ENCODE measurements at places on chromosomes 7 and 10.
A peak's percentile ranks its signal among the peaks of the same experiment; 100 is the strongest.

GRCh38 chr10:75429159-75429827 is 2.1 kb upstream of the LRMDA start:
- DNase-seq = no peak

DNA sequence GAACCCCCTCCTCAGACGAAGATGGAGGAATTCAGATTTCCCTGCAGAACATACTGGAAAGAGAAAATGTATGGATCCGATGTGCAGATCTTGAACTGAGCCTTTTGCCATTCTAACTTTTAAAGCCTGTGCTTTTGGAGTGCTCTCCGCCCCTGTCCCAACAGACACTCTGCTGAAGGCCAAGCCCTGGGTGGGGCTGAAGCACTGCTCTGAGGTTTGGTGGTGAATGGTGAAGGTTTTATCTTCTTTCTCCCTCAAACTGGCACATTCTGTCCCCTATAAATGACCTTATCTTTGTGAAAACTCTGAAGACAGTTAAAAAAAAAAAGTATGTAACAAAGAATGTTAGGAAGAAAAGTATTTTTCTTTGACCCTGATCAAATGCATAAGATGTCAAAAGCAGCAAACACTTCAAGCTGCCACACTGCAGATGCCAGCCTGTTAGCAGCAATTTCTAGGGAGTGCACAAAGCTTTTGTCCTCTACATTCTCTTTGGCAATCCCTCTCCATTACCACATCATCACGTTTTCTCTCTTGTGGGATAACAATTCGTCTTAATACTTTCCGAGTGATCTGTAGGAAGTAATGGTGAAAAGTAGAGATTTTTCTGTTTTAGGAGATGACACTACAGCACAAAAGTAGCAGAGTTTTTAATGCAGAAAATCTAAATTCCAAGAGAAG is 137.3 kb upstream of the CCDC6 start:
- DNase-seq = no peak

DNA sequence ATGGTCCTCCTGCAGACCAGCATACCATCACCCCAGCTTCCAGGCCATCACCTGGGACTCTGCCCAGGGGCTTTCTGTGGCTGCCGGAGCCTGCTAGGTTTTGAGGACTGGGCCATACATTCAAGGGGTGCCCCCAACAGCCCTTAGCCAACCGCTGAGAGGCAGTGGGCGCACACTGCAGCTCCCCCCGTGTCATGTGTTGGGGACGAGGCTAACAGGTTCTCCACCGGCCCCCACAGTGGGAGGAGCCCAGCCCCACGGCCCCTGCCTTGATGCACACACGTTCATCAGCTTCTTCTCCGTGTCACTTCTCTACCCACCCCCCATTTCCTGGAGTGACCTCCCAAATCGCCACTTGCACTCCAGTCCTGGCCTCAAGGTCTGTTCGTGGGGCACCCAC is 543.2 kb upstream of the FOXK1 start:
- no peak for DNase-seq

- DNase-seq = no peak
Measured at GRCh38 chr7:135704698-135705097, 23.3 kb downstream of the SLC13A4 start.

DNA sequence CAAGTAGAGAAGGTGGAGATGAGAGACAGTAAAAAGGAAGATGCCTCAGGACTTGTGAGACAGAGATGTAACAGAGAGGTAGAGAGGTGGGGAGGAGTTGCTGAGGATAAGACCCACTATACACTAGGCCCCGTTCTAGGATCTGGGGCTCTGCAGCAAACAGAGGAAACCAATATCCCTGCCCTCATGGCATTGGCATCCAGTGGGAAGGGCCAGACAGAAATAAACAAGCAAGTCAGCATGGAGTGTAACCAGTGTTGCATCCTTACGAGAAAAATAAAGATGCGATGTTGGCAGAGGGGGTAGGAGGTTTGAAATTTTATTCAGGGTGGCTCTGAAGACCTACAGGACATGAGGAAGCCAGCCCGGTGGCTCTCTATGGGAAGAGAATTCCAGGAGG is 22.0 kb upstream of the EEPD1 start:
- DNase-seq = no peak

- no peak for DNase-seq
Measured at GRCh38 chr7:12731775-12732174, 44.3 kb downstream of the ARL4A start.

GRCh38 chr7:132410861-132411541 is 165.3 kb downstream of the PLXNA4 start:
- no peak for DNase-seq

GRCh38 chr10:49280001-49280408 is 19.0 kb upstream of the C10orf71 start:
- no peak for DNase-seq

- no peak for DNase-seq
Measured at GRCh38 chr10:116208956-116209567, 63.9 kb downstream of the GFRA1 start.

DNA sequence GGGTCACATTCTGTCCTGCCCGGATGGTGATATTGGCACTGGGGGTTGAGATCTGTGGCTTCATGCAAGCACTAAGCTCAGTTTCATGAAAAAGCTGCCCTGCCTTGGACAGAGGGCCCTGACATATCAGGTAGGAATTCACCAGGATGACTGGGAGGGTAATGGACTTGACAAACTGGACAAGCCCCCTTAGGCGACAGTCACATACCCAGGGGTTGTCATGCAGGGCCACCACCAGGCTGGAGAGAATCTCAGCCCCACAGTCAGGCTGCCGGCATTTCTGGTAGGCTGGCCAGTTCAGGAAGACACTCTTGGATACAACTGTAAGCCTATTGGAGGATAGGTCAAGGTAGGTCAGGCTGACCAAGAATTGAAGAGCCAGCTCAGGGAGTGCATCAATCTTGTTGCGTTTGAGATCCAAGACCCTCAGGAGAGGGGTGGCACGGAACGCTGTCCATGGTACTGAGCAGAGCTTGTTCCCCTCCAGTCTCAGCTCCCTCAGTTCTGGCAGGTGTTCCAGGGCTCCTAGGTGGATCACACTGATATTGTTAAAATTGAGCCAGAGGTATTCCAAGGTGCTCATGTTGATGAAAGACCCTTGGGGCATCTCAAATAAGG is 824 bp downstream of the LRIT2 start:
- no peak for DNase-seq

DNA sequence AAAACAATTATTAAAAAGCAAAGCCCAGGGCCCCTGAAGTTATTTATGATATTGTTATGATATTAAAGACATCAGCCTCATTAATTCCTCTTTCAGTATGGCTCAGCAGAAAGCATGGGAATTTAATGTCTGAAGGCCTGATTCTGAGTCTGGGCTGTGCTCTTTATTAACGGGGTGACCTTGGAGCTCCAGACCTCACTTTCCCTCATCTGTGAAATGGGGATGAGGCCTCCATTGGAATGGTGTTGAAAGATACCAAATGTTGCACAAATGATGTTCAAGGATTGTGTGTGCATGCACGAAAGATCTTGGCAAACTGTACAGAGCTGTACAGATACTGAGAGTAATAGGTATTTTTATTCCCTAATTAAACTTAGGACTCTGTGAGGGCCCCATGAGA is 92.3 kb upstream of the PCBD1 start:
- no peak for DNase-seq

DNA sequence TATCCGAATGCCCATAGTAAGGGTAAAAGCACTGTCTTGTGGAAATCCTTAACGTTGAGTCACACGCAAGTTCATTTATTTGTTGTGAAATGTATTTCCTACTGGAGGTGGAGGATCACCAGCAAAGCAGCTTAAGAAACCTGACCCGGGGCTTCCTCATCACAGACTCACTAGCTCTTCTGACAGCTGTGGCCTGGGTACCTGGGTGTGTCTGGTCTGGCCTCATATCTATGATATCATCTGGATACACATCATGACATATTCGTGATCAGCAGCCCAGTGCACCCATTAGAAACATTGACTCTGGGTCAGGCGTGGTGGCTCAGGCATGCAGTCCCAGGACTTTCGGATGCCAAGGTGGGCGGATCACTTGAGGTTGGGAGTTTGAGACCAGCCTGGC is 8.8 kb downstream of the DRGX start:
- DNase-seq = no peak

DNA sequence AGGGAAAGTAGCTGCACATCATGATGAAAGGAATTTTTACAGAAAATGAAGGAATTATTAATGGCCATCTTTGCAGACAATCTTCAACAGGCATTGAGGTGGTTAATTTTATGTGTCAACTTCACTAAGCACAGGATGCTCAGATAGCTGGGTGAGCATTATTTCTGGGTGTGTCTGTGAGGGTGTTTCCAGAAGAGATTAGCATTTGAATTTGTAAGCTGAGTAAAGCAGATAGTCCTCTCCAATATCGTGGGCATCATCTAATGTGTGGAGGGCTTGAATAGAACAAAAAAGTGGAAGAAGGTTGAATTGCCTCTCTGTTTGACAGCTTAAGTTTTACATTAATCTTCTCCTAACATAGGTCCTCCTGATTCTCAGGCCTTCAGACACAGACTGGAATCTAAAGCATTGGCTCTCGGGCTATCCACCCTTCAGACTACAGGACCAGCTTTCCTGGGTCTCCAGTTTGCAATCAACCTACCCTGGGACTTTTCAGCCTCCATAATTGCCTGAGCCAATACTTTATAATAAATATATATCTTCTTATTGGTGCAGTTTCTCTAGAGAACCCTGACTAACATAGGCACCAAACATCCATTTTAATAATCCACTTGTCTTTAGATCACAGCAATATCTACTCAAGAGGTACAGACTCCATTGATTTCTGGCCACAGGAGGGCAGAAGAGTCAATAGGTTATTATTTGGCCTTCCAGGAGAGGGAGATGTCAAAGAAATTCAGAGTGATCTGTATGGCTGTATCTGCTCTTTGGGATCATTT is 10.5 kb upstream of the CRPPA start:
- no peak for DNase-seq

- no peak for DNase-seq
Measured at GRCh38 chr10:86373828-86374227, 7.2 kb upstream of the GRID1 start.

DNA sequence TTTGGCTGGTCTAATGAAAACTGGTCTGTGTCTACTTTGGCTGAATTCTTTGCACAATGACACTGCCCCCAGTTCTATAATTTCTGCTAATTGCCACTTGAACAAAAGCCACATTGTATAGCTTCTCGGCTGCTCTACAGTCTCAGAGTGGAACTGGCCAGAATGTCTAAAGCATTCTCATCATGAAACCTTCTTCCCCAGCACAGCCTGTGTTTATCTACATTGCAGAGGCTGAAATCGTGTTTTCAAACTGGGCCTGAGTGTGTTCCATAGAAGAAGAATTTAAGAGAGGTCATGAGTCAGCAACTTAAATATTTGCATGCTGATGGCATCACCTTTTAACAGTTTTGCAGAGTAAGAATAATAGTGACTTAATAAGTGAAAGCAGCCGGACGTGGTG is 177.2 kb downstream of the BUB3 start:
- DNase-seq = no peak

GRCh38 chr10:46228563-46229071 is 58.2 kb upstream of the ANTXRL start:
- peak; percentile 61 for DNase-seq

GRCh38 chr10:536935-537334 is 152.5 kb downstream of the DIP2C start:
- DNase-seq = no peak

DNA sequence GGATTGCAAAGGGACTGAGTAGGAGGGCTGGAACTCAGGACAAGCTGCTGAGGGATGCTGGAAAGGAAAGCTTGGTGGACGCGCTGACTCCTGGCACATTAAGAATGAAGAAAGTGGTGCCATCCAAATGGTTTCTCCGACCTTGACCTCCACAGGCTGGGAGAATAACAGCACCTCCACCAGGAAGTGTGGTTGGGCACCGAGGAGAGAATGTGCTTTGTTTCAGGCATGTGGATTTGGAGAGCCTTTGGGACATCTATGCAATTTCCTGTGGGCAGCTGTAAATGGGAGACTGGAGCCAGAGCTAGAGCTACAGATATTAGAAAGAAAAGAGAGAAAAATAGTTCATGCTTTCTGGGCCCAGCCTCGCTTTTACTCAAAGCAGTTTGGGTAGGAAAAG is 29.8 kb upstream of the HABP2 start:
- DNase-seq = no peak

DNA sequence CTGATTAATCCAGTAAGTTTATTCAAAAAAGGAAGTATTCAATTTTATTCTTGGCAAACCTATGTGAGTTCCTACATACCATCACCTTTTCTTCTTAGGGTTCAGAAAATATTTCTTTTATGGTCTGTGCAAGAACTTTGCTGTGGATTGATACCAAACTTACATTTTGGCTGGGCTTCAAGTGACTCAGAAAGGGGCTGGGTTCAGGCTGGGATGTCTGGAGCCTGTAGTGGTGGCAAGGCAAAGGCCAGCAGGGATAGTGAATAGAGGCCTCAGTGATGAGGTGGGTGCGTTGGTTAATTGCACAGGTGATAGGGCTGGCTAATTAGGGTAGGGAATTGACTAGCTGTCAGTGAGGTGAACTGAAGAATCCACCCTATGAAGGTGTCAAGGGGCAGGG is 40.2 kb upstream of the ATXN7L1 start:
- DNase-seq = no peak

DNA sequence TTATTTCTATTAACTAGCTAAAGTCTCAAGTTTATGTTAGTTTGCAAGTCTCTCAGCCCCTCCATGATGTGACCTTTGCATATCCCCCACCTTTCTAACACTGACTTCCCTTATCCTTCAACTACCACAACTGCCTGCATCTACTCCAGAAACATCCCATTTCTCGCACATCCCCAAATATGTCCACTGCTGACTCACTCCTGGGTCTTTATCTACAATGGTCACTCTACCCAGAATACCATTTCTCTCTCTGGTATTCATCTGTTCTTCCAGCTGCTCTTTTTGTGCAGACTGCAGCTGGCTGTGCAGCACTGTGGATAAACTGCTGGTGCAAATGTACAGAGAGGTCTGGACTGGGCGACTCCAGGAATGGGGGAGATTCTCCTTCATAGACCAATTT is 32.7 kb upstream of the PRSS1 start:
- DNase-seq = no peak

DNA sequence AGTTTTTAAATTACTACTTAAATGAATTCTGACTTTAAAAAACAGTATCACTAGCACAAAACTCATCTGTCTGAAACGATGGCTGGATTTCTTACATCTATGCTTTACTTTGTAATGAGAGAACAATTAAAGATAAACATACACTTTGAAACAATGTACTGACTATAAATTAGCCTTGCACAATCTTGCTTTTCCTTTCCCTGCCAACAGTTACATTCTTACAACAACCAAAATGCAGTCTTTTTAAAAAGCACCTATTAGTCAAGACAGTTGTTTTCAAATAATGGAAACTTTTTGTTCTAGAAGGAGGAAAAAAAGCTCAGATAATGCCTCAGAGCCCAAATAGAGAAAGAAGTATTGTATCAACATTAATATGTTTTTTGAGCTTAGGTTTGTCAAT is 153.3 kb downstream of the ELMO1 start:
- DNase-seq = no peak

DNA sequence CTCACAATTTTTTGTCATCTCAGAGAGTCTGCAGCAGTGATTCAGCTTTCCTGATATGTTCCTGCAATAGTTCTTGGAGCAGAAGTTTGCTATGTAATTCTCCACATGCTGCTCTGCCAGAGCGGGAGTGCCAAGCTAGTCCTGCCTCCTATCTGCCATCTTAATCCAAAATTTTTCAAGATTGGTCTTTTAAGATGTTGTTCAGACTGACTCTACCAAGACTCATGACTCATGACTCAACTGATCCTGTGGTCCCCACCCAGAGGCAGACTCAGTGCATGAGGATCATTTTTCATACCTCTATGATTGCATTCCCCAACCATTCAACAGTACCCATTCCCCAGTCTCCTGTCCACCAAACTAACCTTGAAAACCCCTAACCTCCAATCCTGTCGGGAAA is 470.8 kb downstream of the INHBA start:
- DNase-seq = no peak

Measured in stimulated activated CD4-positive, alpha-beta T cell treated with anti-CD3 and anti-CD28 coated beads, Interleukin-4, amount 100 ng/mL, for 1 hour (primary cell).